ENCODE measurements at places on chromosomes 2 and 18.

DNA sequence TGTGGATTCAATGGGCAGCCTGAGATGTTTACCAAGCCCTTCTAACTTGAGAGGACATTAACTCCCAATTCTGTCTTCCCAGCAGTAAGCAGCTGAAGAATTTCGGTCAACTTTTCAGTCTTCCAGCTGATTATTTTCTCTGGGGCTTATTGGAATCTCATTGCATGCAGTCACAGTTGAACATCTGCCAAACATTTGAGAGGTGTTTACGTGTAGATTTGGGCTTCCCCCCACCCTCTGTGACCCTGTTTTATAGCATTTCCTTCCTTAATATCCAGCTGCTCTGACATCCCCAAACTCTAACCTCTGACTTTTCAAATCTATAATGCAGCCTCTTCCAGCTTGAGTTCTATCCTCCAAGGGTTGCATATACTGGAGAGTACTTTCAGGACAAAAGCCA, 16.5 kb upstream of the VIT start:
- DNase-seq = no peak

DNA sequence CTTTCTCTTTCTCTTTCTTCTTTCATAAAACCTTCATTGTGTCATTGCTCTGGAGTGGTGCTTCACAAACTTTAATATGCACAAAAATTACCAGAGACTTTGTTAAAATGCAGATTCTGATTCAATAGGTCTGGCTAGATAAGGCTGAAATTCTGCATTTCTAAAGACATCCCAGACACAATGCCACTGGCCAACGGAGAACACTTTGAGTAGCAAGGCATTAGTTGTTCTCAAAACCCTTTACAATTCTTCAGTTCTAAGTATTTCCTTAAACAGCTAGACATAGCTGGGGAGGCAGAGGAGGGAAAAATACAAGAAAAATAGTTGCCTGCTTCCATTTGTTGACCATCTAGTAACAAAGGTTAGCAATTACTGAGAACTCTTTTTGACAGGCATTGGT, 101.8 kb upstream of the PIK3C3 start:
- no peak for DNase-seq

GRCh38 chr2:19474128-19474527, 115.7 kb upstream of the OSR1 start:
- peak; percentile 71 for DNase-seq

DNA sequence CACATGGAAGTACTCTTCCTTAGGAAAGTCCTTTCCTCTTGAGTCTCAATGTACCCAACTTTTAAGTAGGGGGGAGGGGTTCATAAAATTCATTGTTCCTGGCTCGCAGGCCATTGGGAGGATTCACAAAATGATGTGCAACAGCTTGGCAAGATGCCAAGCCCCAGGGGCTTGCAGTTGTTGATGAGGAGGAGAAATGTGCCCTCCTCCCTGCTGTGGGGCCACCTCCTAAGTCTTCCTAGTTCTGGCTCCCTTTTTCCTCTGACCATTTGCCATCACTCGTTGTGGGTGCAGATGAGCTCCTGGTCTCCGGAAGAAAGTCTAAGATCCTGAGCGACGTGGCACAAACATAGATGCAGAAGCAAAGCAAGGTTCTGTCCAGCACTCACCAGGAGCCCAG, 435.4 kb downstream of the EIPR1 start:
- no peak for DNase-seq

- no peak for DNase-seq
Observed at GRCh38 chr2:210946395-210946794, 390.0 kb downstream of the CPS1 start.

DNA sequence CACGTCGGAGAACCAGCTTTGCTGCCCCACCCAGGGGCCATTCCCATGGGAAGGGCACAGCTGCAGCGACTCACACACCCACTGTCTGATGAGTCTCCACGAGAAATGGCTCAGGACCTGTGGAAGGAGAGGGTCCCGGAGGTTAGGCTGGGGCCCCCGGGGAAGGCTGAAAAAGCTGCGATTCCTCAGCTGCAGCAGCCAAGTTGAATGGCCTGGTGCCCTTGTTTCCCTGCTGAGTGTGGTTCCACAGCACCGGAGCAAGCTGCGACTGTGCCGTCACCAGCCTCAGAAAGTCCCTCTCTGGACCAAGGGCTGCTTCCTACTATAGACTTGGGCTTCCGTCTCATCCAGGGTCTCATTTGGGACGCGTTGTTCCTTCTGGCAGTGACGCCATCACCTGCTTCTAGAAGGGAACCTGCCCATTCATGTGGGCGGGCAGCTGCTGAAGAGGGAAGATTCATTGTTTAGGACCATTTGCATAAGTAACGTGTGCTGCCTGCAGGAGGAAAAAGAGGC, 180.2 kb downstream of the INHBB start:
- no peak for DNase-seq

GRCh38 chr18:37873416-37873815, 307.8 kb upstream of the CELF4 start:
- DNase-seq = no peak

GRCh38 chr2:111966241-111966640, 67.8 kb downstream of the MERTK start:
- DNase-seq = no peak

GRCh38 chr18:38961880-38962279, 1396.3 kb upstream of the CELF4 start:
- DNase-seq = no peak

GRCh38 chr2:8714283-8714682, 32.4 kb downstream of the ID2 start:
- no peak for DNase-seq

GRCh38 chr2:30373881-30374302, 73.2 kb upstream of the LCLAT1 start:
- peak; percentile 67 for DNase-seq

GRCh38 chr18:43932140-43932539, 654.9 kb upstream of the SYT4 start:
- no peak for DNase-seq

- peak; percentile 40 for DNase-seq
Observed at GRCh38 chr18:36828157-36828629, 609 bp downstream of the TPGS2 start.

DNA sequence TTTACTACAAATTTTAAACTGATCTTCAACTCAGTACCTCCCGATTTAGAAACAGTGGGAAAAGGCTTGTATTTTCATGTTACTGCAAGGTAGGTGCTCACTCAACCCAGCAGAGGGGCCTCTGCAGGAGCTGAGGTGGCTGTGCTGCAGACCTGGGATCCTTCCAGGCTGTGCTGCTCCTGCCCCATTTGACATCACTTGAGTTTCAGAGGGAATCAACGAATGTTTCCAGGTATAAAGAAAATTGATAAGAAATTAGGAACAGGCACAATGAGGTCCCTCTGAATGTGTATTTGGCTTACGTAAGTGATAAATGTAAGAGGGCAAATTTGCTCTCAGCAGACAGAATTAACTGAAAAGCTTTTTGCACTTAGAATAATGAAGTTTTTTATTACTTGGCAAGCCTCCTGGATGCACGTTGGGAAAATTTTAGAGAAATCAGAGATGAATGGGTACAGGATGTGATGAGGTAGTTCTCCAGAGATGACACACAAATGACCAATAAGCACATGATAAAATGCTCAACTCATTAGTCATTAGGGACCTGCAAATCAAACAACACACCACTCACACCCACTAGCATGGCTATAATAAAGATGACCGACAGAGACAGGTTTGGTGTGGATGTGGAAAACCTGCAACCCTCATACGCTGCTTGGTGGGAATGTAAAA, 114.0 kb downstream of the NOL10 start:
- peak; percentile 99 for DNase-seq

GRCh38 chr18:10297086-10297485, 157.3 kb upstream of the APCDD1 start:
- no peak for DNase-seq

GRCh38 chr2:176111309-176111663, 4.2 kb downstream of the HOXD11 start:
- peak; percentile 20 for DNase-seq

DNA sequence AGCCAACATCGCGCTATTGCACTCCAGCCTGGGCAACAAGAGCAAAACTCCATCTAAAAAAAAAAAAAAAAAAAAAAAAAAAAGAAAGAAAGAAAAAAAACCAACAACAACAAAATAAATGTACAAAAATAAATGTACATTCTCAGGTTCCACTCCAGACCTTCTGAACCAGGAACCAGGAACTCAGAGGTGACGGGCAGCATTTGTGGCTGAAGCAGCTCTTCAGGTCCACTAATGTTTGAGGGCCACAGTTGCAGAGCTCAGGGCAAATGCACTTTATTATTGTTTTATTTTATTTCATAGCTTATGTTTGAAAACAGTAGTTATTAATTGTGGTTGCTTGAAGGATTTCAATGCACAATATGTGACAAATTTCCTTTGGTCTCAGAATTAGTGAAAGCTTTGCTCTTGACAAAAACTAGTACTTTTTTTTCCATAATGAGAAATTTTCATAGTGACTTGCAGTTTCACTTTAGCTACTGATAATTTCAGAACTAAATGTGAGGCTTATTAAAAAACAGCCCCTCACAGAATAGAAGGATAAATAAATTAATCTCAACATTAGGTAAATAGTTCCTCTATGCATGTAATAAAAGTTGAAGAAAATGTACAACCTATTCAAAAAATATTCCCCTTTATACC, 378.4 kb upstream of the SPHKAP start:
- no peak for DNase-seq

- no peak for DNase-seq
Observed at GRCh38 chr2:143528021-143528420, 398.8 kb downstream of the ARHGAP15 start.

DNA sequence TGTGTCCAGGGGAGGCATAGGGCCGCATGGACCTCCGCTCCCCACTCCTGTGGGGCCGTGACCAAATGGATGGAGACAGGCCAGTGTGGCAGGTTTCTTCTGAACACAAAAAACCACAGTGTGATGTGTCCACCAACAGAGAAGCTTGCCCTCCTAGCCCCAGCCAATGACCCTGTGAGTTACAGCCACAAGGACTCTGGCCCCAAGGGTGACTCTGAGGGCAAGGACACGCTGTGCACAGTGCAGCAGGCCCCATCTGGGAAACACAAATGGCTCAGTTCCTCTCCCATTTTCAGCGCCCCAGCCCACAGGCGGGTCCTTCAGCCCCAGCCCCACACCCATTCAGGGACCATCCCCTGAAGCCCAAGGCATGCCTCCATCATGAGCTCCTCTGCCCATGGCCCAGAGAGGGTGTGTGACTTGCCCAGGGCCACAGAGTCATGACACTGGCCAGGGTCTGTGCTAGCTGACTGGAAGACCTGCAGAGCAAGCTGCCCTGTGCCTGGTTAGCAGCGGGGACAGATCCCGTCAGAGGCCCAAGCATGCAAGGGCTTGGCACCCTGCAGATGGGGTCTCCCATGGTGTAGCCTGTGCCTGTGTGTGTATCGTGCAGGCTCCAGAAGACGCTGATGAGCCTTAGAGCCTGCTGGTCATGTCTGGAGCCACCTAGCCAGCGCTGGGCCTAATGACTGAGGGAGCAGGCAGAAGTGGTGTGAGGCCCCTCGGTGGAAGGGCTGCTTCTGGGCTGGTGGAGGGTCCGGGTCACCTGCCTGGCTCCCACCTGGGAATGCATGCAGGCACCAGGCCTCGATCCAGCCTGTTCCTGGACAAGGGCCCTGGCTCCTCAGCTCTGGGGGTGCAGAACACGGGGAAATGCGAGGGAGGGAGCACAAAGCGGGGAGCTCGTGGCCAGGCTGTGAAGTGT, 47.7 kb downstream of the HS6ST1 start:
- DNase-seq = no peak

- no peak for DNase-seq
Observed at GRCh38 chr18:63213331-63213900, 106.2 kb downstream of the BCL2 start.

GRCh38 chr2:47414682-47415458, 11.9 kb downstream of the MSH2 start:
- DNase-seq = peak; percentile 22

- no peak for DNase-seq
Observed at GRCh38 chr2:118813111-118813510, 34.3 kb downstream of the EN1 start.

DNA sequence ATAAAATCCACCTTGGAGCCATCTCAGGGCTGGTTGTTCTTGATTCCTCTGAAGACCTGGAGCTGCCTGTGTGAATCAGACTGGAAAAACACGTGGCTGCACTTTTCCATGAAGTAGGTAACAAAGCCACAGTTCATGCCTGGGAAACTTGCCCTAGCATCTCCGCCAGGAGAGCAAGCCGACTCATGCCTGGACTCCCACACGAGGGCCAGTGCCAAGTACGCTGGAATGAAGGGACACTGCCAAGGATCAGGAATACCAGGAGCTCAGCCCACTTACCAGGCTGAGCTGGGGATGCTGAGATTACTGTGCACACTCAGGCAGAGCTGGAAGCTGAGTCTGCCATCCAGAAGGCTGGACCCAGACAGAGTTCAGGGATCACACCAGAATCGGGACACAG, 10.9 kb upstream of the FHL2 start:
- peak; percentile 93 for DNase-seq

DNA sequence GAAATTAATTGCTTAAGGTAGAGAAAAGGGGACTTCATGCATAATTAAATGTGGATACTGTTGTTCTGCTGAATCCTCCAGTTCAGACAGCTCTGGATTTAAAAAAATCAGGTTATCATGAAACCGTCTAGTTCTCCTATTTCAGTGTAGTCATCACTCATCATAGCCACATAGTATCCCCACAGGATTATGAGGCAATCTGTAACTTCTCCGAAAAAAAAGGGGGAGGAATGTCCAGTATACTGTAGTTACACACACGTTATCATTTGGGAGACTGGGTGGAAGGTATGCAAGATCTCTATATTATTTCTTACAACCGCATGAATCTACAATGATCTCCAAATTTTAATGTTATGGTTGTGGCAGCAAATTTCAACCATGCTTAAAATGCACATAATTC, 114.0 kb downstream of the HIBCH start:
- no peak for DNase-seq

DNA sequence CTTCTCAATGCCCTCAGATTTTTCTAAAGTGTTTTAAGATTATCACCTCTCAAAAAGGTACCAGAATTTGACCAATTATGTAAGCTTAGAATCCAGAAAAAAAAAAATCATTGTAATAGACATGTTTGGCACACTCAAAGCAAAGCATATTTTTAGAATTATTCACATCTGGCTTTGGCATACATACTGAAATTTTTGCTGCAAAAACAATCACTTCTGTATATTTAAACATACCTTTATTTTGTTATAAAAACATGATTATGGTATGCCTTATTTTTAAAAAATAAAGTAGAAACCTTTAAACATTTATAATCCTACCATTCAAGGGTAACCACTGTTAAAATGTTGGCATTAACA, 143.3 kb downstream of the ESCO1 start:
- DNase-seq = no peak

GRCh38 chr2:65186093-65186868, 41.4 kb upstream of the ACTR2 start:
- no peak for DNase-seq

Measured in HT1080 (cell line).